Activated gamma-delta T cell treated with Interleukin-2 at 50 U/mL for 16 hours (primary cell): ENCODE measurements at places on chromosomes 4 and X.

DNA sequence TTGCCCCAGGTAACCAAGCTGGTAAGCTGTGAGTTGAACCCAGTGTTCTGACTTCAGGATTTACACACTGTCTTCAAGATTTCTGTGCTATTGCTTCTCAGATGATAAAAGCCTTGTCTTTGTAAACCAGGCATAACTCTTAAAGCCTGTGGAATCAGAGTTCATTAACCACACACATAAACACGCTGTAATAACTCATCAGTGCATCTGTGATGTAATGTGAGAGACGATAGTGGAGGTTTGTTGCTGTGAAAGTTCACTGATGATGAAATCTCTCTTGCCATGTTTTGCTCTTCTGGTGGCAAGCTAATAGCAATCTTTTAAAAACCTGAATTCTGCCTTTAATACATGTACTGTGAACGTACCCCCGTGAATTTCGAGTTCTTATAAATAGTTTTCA lies 41.5 kb downstream of the CLCN4 start:
- DNase-seq = no peak

- DNase-seq = no peak
These were observed 207.3 kb downstream of the SLC7A11 start for GRCh38 chr4:138034871-138035270.

DNA sequence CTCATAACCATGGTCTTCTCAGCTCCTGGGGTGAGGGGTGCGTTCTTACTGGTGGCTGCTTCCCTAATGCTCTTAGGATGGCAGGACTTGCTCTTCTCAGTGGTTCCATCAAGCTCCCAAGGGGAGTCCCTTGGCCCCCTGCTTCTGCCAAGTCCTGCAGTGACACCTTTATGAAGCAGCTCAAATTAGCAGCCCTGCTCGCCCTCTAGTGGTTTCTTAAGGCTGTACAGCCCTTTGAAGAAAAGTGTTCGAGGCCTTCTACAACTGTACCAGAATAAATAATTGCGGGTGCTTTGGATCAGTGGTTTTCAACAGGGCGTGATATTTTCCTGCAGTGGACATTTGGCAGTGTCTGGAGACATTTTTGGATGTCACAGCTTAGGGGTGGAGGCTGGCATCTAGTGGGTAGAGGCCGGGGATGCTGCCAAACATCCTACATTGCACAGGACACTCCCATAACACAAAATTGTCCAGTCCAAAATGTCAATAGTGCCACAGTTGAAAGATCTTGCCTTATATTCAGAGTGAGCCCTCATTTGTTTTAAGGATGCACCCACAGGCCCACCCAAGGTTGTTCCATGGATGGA lies 204.7 kb upstream of the S100G start:
- DNase-seq = peak; percentile 33

DNA sequence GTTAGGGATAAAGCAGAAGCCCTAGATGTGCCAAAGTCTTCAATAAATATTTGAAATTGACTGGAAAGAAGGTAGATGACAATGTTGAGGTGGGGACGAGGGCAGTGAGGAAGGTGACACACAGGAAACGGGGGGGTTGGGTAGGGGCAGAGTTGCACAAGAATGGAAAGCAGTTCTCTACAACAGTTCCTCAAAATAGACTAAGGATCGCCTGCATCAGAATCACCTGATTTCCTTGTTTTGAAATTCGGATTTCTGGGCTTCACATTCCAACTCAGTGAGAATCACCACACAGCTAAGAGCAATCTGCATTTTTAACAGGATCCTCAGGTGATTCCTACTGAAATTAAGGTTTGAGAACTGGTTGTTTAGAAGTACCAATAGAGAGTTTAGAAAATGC lies 70.6 kb downstream of the ARFIP1 start:
- peak; percentile 31 for DNase-seq

DNA sequence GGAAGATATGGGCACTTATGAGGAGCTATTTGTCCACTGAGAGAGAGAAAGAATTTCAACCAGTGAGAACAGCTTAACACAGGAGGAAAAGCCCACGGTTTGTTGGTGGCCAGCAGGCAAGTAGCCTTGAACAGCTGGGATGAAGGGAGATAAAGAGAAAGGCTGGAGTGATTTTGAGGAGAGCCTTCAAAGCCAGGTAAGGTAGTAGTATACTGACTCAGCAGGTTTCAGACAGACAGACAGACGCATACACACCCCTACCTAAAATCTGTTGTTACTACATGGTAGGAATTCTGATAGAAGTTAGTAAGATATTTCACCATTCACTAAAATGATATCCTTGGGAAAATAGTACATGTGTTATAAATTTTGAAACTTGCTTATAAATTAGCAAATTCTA lies 60.5 kb downstream of the SEC24D start:
- no peak for DNase-seq

DNA sequence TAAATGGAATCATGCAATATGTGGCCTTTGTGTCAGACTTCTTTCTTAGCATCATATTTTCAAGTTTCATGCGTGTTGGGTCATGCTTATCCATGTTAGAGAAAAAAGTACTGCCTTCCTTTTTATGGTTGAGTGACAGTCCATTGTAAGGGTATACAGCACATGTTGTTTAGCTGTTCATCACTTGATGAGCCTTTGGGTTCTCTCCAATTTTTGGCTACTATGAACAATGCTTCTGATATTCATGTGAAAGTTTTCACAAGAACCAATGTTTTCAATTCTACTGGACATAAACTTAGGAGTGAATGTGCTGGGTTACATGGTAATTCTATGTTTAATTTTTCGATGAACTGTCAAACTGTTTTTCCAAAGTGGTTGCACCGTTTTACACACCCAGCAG lies 28.1 kb upstream of the LNX1 start:
- no peak for DNase-seq

GRCh38 chrX:40064055-40064597 lies 33.6 kb downstream of the BCOR start:
- no peak for DNase-seq

- no peak for DNase-seq
These were observed 12.2 kb downstream of the RNF150 start for GRCh38 chr4:141121101-141121500.

GRCh38 chr4:128854433-128854832 lies 44.9 kb downstream of the JADE1 start:
- DNase-seq = peak; percentile 24

GRCh38 chr4:156633847-156634246 lies 337.8 kb downstream of the PDGFC start:
- no peak for DNase-seq

DNA sequence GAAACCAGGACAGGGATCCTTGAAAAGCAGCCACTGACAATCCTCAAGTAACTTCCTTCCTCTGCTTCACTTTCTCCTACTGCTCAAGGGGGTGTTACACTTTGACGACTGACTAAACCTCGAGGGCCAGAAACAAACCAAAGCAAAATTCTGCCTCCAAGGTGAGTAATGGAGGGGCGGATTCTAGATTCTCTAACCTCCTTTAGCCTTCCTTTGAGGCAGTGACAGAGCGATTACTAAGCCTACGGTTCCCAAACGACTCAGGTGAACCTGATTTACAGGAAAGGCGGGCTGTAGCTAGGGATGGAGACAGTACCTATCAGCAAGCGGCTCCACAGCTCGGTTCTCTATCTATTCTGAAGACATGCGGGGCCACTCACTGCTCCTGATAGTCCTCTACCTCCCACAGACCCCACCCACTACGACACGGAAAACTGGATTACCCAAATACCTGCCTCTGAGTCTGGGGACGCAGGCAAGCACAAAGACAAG lies 487 bp downstream of the TBCK start:
- DNase-seq = peak; percentile 30
